Endodermal cell (in vitro differentiated cells): ENCODE measurements at places on chromosomes 7 and 10.

- no peak for DNase-seq
Observed at GRCh38 chr10:111102359-111102837, 25.6 kb downstream of the ADRA2A start.

DNA sequence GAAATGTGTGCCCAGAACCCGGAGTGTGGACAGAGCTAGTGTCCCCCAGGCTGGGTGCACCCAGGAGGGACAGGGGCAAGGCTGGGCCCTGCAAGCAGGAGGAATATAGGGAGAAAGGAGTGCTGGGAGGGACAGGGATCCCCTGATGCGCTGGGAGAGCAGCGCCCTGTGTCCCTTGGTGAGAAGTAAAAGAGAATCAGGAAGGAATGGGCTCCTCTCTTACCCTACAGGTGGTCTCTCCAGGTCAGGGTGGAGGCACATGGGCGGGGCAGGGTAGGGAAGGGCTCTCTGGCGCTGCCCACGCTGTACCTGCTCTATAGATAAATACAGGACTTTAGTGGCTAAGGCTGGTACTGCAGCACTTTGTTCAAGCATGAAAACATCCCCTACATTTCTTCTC lies 753.8 kb downstream of the GRID1 start:
- DNase-seq: peak; percentile 74

GRCh38 chr10:78378192-78378591 lies 344.5 kb downstream of the RPS24 start:
- no peak for DNase-seq

DNA sequence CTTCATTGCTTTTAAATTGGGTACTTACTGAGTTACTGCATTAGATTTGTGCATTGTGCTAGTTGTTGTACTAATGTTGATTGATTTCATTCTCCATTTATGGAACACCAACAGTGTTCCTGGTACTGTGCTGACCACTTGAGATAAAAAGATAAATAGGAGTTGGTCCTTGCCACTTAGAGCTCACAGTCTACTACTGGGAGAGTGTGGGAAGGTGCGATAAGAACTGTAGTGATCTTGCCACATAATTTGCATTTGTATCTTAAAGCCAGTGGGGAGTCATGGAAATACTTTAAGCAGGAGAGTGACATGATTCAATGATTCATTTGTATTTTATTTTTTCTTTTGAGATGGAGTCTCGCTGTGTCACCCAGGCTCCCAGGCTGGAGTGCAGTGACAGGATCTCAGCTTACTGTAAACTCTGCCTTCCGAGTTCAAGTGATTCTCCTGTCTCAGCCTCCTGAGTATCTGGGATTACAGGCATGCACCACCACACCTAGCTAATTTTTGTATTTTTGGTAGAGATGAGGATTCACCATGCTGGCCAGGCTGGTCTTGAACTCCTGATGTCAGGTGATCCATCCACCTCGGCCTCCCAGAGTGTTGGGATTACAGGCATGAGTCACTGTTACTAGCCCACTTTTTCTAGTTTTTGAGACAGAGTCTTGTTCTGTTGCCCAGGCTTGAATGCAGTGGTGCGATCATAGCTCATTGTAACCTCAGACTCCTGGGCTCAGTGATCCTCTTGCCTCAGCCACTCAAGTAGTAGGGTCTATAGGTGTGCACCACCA lies 51.2 kb upstream of the TMEM248 start:
- no peak for DNase-seq

DNA sequence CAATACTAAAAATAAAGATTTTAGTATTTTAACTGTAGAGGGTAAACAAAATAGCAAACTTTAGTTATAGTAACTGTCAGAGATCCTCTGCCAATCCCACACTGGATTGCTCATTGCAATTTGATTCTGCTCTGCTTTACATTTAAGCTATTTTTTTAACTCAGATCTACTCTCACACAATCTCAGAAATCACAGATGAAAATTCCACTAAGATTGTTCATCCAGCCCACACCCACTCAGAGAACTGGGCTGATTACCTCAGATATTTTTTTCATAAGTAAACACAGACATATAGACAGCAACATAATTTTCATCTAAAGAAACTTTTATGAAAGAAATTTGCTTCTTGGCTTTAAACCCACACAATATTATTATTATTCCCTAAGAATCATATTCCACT lies 7.0 kb downstream of the OSBPL3 start:
- DNase-seq: no peak

- no peak for DNase-seq
Observed at GRCh38 chr10:94205396-94205831, 157.3 kb downstream of the NOC3L start.

GRCh38 chr10:63683223-63683622 lies 162.0 kb downstream of the REEP3 start:
- no peak for DNase-seq

DNA sequence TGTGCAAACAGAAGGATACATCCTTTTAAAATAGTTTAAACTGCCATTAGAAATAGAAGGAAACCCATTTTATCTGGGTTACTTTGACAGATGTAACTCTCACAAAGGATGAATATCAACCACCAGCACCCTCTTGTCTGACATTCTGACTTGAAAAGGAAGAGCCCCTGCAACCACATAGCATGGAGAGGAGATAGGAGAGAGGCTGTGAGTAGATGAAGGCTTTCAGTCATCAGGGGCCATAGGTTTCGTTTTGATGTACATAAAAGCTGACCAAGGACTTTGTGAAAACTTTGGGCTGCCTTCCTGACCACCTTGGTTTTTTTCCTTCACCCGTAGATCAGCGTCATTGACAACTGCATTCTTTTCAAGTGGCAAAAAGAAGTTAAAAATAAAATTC lies 211.6 kb upstream of the PRPS1L1 start:
- no peak for DNase-seq
